ENCODE measurements at places on chromosomes 1 and 21. TPM values are rescaled to one million over a fixed set of nuclear protein-coding genes. Genes with fewer than 3 reads are reported as not detected.

- DNase-seq, result peak; percentile 82
Observed at GRCh38 chr1:21956720-21957552, 19.8 kb upstream of the HSPG2 start.

DNA sequence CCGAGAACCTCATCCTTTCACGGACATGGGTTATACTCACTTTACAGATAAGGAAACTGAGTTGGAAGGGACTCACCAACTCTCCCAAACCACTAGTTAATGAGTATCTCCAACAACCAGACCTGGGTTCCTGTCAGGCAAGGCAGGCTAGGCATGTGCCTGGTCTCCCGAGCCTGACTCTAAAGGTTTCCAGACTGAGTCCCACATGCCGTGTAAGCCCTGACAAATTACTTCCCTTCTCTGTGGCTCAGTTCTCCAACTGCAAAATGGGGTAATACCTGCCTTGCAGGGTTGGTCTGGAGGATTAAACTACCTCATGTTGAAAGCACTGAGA lies 34.3 kb downstream of the SSBP3 start:
- DNase-seq, result no peak

The HCRTR1 gene
- total RNA-seq, result not detected

The LRRC8B gene
- 69.6 TPM for total RNA-seq

The KIRREL1 gene
- 57.2 TPM for total RNA-seq

DNA sequence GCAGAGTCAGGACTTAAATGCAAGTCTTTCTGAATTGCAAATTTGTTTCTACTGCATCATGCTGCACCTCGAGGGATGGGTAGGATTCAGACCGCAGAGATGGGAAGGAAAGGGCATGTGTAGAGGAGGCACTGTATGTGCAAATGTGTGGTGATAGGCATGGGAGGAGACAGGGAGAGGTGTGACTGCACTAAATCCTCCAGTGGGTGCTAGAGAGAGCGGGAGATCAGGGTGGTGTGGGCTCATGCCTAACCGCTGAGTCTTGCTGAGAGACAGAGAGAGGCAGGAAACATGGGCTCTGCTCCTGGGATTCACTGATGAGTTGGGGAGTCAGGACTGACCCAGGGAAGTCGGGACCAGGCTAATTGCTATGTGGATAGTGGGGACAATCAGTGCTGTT lies 61.1 kb downstream of the PTPRU start:
- no peak for DNase-seq

GRCh38 chr1:68293609-68294366 lies 61.5 kb upstream of the WLS start:
- DNase-seq, result peak; percentile 13

The SHISAL2A gene
- total RNA-seq, result not detected

GRCh38 chr21:34870246-34870645 lies 178.9 kb downstream of the RUNX1 start:
- DNase-seq, result no peak

DNA sequence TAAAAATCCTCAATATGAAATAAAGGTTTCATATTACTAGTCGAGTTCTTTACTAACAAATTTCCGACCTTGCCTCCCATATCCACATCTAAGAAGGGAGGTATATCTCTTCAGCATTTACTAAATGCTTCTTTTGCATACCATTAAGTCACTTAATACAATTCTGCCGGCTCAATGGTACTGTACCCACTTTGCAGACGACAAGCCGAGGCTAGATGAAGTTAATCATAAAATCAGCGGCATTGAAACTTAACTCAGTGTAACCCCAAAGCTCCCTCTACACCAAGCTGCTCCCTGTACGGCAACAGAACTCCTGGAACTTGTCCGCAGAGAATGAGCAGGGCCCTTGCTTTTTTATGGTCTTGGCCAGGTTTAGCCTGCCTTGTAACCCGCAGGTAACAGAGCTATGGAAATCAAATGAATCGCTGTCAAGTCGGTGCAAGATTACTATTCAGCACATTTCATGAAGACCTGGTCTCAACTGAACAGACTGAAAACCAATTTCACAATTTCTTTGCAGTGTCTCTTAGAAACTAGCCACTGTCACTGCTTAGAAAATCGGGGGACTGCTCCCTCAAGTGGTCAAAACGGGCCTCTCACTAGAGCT lies 738 bp downstream of the INTS7 start:
- DNase-seq, result no peak

- no peak for DNase-seq
Observed at GRCh38 chr21:43325968-43326715, 100.8 kb downstream of the SIK1 start.

The ERO1B gene
- 4.3 TPM for total RNA-seq

DNA sequence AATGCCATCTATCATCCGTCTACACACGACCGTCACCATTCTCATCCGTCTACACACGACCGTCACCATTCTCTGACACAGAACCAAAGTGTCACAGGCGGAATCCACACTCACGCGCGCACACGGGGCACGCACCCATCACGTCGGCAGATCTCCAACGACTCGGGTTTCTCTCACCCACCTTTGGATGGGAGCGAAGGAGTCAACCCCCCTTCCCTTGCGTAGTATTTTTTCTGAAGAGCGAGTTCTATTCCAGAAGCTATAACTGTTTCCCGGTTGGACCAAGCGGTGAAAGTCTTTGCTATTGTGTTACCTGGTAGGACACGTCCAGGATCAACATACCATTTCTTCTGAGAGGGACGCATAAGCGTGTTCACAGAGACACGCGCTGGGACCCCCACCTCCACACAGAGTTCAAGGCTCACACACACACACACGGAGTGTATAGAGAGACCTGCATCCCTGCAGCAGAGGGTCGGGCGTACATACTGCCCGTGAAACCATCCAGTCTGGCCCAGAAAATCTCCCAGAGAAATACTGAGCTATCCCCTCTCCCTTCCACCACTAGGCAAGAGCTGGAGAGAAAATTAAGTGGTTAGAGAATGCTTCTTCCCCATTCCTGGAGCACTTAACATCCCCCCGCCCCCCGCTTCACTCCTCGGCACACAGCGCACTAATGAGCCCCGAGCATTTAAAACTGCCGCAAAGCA lies 741 bp downstream of the DUSP10 start:
- peak; percentile 35 for DNase-seq

- no peak for DNase-seq
Observed at GRCh38 chr1:243397613-243398321, 141.9 kb downstream of the SDCCAG8 start.

The FCRLA gene
- total RNA-seq, result not detected

DNA sequence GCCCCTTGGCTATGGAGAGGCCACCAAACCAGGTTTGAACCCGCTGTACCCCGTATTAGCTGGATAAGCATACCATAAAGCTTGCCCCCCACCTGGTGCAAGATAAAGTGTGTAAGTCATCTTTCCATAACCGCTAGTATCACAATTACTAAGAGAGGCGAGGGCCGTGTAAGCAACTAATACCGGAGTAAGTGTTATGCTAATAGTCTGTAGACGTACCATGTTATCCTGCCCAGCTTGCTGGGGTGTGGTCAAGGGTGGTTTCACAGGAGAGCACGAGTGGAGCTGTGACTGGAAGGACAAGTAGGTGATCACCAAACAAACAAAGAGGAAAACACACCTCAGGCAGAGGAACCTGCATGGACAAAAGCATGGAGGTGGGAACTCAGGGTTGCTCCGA lies 3.6 kb upstream of the TNFRSF1B start:
- DNase-seq, result no peak

DNA sequence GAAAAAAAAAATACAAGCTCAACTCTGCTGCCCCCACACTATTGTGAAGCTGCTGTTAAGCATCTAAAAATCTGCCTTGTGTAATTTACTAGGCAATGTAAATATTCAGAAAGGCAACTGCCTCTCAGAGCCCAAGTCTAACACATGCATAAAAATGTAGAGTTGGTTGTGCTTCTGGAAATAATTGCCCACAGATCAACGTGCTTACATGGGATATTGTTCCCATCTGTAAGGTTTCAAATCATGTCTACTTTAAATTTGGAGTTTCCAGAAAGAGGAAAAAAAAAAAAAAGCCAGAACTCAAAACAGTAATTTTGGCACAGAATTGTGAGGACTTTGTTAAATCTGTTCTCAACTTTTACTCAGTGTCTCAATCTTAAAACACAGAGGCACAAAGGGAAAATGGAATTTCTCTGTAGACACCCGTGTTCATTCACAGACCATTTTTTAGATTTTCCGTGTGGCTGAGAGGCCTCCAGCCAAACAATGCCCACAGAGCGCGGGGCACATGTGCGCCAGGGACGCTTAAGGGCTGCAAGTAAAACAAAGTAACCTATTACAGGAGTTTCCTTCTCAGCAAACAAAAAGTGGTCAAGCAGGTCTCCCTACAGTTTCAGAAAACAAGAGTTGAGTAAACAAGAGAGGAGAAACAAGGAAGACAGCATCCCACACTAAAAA lies 115.5 kb downstream of the RERE start:
- no peak for DNase-seq

GRCh38 chr1:77126307-77126706 lies 92.9 kb downstream of the PIGK start:
- DNase-seq, result peak; percentile 32

DNA sequence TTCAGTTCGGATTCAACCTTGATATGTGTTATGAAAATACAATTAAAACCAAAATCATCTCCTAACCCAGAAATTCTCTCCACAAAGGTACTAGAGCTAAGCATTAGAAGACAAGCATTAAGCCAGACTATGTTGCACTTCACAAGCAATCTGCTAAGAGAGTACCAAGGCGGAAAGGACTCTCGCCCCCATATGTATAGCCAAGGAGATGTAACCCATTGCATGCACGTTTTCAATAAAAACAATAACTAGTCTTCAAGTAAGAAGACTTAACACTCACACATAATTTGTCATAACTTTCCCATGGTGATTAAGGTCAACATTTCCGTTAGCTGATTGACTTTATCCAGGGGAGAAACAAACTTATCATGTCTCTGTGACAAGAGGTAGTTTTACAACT lies 27.6 kb upstream of the PTPRC start:
- no peak for DNase-seq

DNA sequence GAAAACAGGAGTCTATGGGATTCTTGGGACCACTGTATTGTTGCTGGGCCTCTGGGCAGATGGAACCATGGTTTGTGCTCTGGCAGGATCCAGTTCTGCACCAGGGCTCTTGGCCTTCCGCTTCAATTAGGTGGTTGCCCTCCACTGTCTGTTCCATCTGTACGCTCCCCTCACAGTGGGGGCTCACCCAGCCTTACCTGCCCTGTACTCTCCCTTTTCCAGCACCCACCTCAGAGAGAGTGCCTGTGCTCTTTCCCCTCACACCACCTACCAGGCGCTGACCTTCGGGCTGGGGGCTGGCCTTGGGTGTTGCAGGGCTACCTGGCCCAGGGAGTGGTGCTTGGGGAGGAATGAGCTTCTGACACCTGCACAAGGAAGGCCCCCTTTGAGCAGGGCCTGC lies 7.5 kb downstream of the PKNOX1 start:
- DNase-seq, result no peak

- DNase-seq, result peak; percentile 77
Observed at GRCh38 chr21:37263827-37264600, 3.1 kb downstream of the VPS26C start.

The CD84 gene
- total RNA-seq, result 12.5 TPM

All from adrenal gland (tissue), 19 donors.